ENCODE measurements at places on chromosomes 2 and 18.

DNA sequence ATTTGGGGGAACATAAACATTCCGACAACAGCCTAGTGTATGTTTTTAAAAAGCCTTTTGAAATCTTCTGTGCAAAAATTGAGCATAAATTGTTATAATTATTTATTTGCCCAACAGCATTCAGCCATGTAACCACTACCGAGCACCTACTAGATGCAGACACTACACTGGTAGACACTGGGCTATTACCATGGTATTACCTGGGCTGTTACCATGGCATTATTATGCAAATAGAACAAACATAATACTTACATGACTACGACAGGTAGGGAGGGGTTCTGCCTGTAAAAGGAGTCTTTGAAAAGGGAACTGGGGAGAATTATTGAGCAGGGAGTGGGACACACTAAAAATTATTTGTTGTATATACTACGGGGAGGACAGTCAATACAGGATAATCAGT is 116.4 kb downstream of the MREG start:
- no peak for DNase-seq

GRCh38 chr2:187982668-187983067 is 309.0 kb upstream of the GULP1 start:
- peak; percentile 25 for DNase-seq

- DNase-seq, result no peak
Measured at GRCh38 chr18:31901063-31901462, 41.9 kb downstream of the TRAPPC8 start.

DNA sequence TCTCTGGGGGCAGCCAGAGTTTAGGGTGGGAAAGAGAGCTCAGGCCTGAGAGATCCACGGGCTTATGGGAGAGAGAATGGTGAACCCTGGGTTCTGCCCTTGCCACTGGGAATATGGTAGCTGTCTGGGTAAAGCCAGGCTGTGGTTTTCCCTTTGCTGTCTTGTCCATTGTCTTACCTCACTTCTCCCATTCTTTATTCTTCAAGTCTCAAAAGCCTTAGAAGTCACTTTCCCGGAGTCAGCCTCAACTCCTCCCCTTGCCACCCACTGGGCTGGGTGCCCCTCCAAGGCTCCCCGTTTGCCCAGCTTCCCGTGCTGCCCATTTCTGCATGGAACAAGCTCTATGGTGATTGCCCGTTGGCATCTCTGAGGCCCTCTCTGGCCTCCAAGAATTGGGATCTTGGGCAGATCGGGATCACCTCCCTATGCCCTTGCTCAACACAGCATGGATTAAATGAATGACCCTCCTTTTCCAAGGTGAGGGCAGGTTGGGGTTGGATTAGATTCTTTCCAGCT is 228.2 kb downstream of the HAUS1 start:
- no peak for DNase-seq

DNA sequence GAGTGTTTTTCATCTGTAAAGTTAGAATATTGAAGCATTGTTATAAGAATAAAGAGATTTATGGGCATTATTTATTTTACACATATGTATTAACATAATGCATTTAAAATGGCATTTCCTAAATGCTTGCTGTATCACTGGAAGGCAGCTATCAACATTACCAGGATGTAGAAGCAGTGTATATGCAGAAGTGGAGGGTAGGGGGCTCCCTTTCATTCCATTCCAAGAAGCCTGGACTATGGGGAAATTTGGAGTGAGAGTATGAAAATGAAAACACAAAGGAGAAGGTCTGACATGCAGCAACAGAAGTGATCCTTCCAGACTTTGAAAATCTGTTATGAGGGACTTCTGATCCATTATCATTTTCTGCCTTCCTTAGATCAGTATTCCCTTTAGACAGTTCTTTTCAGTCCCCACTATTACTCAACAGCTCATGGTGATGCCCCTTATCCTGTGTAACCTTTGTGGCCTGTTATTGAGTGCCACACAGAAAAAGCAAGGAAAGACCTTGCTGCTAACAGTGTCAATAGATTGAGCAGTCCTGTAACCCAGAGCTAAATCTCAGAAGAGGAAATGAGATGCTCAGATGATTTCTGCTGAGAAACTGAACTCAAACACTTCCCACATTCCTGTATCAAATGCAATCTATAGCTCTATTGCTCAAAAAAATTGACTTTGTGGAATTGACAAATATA is 216.6 kb downstream of the HNMT start:
- DNase-seq, result no peak

DNA sequence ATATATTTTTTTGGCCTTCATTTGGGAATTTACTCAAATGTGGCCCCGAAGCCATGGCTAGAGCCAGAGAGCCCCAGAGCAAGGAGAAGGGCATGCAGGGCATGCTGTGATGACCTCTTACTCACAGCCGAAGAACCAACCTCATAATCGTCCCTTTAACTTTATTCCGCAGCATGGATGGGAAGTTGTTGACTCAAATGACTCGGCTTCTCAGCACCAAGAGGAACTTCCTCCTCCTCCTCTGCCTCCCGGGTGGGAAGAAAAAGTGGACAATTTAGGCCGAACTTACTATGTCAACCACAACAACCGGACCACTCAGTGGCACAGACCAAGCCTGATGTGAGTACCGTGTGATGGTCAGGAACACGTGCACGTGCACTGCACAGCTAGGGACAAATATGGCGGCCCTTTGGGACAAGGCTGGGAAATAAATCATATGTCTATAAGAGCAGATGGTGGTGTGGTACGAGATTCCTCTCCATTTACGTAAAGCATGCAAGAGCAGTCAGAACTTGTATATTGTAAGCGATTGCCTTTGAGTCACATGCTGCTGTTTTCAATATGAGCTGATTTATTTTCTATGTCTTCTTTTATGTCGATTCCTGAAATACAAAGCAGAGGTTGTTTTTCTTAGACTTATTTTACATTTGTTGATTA is 280.9 kb downstream of the NEDD4L start:
- DNase-seq, result no peak

- DNase-seq, result no peak
Measured at GRCh38 chr2:116450990-116451389, 1363.5 kb upstream of the DDX18 start.

DNA sequence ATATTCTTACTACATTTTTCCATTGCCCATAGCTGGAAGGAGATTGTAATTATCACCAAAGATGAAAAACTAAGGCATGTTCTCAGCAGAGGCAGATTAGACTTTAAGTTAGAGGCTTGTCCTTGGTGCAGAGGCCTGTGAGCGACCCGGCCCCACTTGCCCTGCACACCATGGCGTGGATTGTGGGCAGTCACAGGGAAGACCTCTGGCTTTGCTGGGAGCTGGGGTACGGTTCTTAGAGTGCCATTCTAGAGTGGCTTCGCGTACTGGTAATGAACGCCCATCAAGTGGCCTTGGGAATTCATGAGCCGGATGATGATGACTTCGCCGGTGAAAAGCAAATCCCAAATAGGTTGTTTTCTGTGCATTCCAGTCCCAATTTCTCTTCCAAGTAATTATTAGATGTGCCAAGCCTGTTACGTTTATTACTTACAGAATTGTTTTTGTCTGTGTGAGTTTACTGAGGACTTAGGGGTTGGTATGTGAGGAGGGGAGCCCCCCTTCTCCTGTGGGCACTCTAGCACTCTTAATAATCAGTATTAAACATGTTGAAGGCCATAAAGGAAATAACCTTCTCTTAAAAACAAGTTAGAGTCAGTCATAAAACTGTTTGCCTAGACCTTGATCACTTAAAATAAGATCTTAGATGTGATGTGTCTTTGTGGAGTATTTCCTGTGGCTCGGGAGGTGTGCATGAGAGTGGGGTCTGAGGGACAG is 90.6 kb downstream of the LDLRAD4 start:
- DNase-seq, result no peak

DNA sequence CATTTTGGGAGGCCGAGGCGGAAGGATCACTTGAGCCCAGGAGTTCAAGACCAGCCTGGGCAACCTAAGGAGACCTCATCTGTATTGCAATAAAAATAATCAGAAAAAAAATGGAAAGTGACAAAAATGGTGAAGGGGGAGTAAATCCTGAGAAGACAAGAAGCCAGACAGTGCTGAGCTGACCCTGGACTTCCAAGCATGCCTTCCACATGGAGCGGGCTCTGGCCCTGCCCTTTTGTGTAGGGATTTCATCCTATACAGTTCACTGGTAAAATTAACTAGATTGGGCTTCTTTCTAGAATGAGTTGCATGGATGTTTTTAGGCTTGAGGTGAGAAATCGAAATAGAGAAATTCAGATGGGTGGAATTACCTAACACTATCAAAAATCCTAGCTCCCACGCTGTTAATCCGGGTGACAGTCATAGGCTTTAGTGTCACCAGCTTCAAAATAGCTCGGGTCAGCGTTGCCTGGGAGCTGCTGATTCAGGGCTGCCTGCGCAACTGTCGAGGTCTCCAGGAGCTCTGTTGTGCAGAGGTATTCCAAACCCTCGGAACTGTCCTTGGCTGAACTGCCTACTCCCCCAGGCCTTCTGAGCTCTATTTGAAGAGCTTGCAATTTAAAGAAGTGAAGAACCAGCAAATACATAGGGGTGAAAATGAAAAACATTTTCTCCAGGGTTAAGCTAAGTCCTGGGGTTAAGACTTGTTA is 21.5 kb upstream of the ZNF532 start:
- no peak for DNase-seq

Measured in tibial nerve (tissue), 4 donors.